ENCODE measurements at places on chromosomes 3 and 15. TPM values are rescaled to one million over a fixed set of nuclear protein-coding genes. Genes with fewer than 3 reads are reported as not detected.

- no peak overlapping the region for H3K4me3 ChIP-seq
- DNase-seq = no peak
- H3K36me3 ChIP-seq = no peaks in the 10 kb centered on the region
- H3K27ac ChIP-seq = no peak overlapping the region
- H3K27me3 ChIP-seq = peaks cover 21% of the 10 kb centered on the region
- H3K4me1 ChIP-seq = no peaks in the 10 kb centered on the region
Measured at GRCh38 chr15:66105286-66106265, 148.0 kb downstream of the MEGF11 start.

GRCh38 chr15:22856659-22857058, 18.2 kb downstream of the NIPA2 start:
- H3K36me3 ChIP-seq = peaks cover 49% of the 10 kb centered on the region
- no peaks in the 10 kb centered on the region for H3K27me3 ChIP-seq
- no peak overlapping the region for H3K4me3 ChIP-seq
- no peak overlapping the region for H3K27ac ChIP-seq
- DNase-seq = no peak
- peaks cover 3% of the 10 kb centered on the region for H3K4me1 ChIP-seq

- no peak overlapping the region for H3K4me3 ChIP-seq
- H3K4me1 ChIP-seq = peaks cover 39% of the 10 kb centered on the region
- H3K27ac ChIP-seq = no peak overlapping the region
- no peak for DNase-seq
- H3K36me3 ChIP-seq = peaks cover 28% of the 10 kb centered on the region
Measured at GRCh38 chr15:50758712-50759205, 6.7 kb downstream of the SPPL2A start.

DNA sequence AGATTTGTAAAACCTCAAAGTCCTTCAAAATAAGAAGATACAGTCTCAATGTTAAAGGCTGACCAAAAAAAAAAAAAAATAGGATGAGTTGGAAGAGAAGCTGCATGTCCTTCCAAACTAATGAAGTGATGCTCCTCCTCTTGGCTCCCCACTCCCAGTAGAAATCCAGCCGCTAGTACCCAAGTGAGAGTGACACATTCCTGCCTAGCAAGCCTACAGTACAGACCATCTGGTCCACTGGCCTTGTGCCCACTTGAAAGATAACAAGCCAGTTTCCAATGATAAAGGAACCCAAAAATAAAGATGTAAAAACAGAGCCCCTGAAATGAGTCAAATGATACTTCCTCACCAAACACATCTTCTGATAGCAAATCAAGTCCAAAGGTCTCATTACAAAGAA, 258.7 kb upstream of the NSMCE3 start:
- no peak overlapping the region for H3K4me3 ChIP-seq
- H3K36me3 ChIP-seq = no peaks in the 10 kb centered on the region
- peaks cover 2% of the 10 kb centered on the region for H3K27me3 ChIP-seq
- H3K27ac ChIP-seq = no peak overlapping the region
- peaks cover 11% of the 10 kb centered on the region for H3K4me1 ChIP-seq

DNA sequence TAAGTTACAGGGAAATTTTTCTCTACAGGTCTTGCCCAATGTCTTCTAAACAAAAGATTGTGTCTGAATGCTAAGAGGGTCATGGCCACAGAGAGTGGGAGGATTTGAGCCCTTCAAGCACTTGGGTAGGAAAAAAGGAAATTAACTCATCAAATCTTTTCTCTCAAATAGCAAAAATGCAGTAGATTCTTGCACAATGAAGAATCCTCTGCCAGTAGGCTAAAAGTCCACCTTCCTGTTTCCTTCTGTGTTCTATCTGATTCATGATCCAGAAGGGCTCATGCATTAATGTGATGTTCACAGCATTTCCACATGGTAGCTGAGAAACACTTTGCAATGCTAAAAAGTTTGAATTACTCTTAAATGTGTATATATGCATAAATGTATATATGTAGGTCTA, 177.1 kb downstream of the CD47 start:
- H3K36me3 ChIP-seq = no peaks in the 10 kb centered on the region
- peaks cover 16% of the 10 kb centered on the region for H3K27me3 ChIP-seq
- no peak for DNase-seq
- H3K4me3 ChIP-seq = no peak overlapping the region

DNA sequence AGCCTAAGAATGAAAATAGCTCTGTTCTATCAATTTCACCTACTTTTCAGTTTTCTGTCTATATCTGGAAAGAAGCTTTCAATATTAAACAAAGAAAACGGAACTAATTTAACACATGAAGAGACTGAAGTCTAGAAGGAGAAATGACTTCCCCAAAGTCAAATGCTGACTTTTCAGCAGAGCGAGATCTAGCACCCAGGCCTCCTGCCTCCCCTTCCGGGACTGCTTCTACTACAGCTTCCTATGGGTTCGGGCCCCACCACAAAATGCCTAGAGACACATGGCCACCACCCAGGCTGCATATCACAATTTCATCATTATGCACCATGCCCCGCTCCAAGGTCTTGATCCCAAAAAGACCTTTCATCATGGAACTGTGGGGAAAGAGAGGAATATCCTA, 104.5 kb downstream of the SST start:
- peaks cover 18% of the 10 kb centered on the region for H3K27me3 ChIP-seq
- H3K27ac ChIP-seq = no peak overlapping the region
- no peaks in the 10 kb centered on the region for H3K4me1 ChIP-seq
- DNase-seq = no peak
- no peak overlapping the region for H3K4me3 ChIP-seq

The SKIC8 gene
- 35.7 TPM for total RNA-seq

The C3orf70 gene
- not detected for total RNA-seq

The PLA2G4B gene
- 6.8 TPM for total RNA-seq

The DNAH1 gene
- total RNA-seq = 21.8 TPM

The POC1A gene
- total RNA-seq = 24.8 TPM

The ATP10A gene
- total RNA-seq = 36.5 TPM
